ENCODE measurements at places on chromosomes 1 and 21. TPM values are rescaled to one million over a fixed set of nuclear protein-coding genes. Genes with fewer than 3 reads are reported as not detected.

- peaks cover 7% of the 10 kb centered on the region for H3K36me3 ChIP-seq
- H3K27me3 ChIP-seq = no peaks in the 10 kb centered on the region
- peak overlapping the region; percentile 86 for H3K4me3 ChIP-seq
- peak overlapping the region; percentile 41 for H3K27ac ChIP-seq
- peak; percentile 42 for DNase-seq
Observed at GRCh38 chr1:27726173-27727044, 648 bp downstream of the FAM76A start.

GRCh38 chr21:45598666-45599065, 44.9 kb upstream of the PCBP3 start:
- no peak overlapping the region for H3K27ac ChIP-seq
- H3K36me3 ChIP-seq = no peaks in the 10 kb centered on the region
- H3K27me3 ChIP-seq = no peaks in the 10 kb centered on the region
- H3K4me3 ChIP-seq = no peak overlapping the region

The MTARC2 gene
- total RNA-seq = not detected

The C1orf185 gene
- not detected for total RNA-seq

GRCh38 chr21:43280949-43281633, 112.3 kb downstream of the CRYAA start:
- no peak for DNase-seq
- H3K27ac ChIP-seq = no peak overlapping the region
- no peak overlapping the region for H3K4me3 ChIP-seq
- no peaks in the 10 kb centered on the region for H3K36me3 ChIP-seq
- peaks cover 2% of the 10 kb centered on the region for H3K27me3 ChIP-seq
- H3K4me1 ChIP-seq = no peaks in the 10 kb centered on the region

GRCh38 chr1:66090859-66091457, 298.3 kb downstream of the PDE4B start:
- H3K4me3 ChIP-seq = no peak overlapping the region
- H3K27ac ChIP-seq = no peak overlapping the region
- peaks cover 3% of the 10 kb centered on the region for H3K4me1 ChIP-seq
- no peaks in the 10 kb centered on the region for H3K27me3 ChIP-seq
- H3K36me3 ChIP-seq = no peaks in the 10 kb centered on the region

GRCh38 chr21:16125274-16125673, 395.5 kb downstream of the USP25 start:
- no peaks in the 10 kb centered on the region for H3K4me1 ChIP-seq
- no peak overlapping the region for H3K4me3 ChIP-seq
- no peaks in the 10 kb centered on the region for H3K36me3 ChIP-seq
- no peak overlapping the region for H3K27ac ChIP-seq
- no peak for DNase-seq

The MCM3AP gene
- 89.8 TPM for total RNA-seq

- no peak overlapping the region for H3K27ac ChIP-seq
- DNase-seq = no peak
- no peaks in the 10 kb centered on the region for H3K36me3 ChIP-seq
- no peak overlapping the region for H3K4me3 ChIP-seq
- no peaks in the 10 kb centered on the region for H3K27me3 ChIP-seq
Observed at GRCh38 chr21:45067462-45068285, 6.7 kb upstream of the ADARB1 start.

- no peaks in the 10 kb centered on the region for H3K27me3 ChIP-seq
- H3K4me1 ChIP-seq = no peaks in the 10 kb centered on the region
- H3K36me3 ChIP-seq = no peaks in the 10 kb centered on the region
Observed at GRCh38 chr1:219559899-219560298, 53.0 kb downstream of the ZC3H11B start.

The TFF2 gene
- not detected for total RNA-seq

The PLXNA2 gene
- 0.35 TPM for total RNA-seq

The RGL1 gene
- 2.6 TPM for total RNA-seq

The OR2L2 gene
- not detected for total RNA-seq

- no peaks in the 10 kb centered on the region for H3K36me3 ChIP-seq
- DNase-seq = no peak
- H3K27ac ChIP-seq = no peak overlapping the region
Observed at GRCh38 chr1:94607398-94607797, 65.8 kb upstream of the F3 start.

The KCNK1 gene
- total RNA-seq = 0.44 TPM

DNA sequence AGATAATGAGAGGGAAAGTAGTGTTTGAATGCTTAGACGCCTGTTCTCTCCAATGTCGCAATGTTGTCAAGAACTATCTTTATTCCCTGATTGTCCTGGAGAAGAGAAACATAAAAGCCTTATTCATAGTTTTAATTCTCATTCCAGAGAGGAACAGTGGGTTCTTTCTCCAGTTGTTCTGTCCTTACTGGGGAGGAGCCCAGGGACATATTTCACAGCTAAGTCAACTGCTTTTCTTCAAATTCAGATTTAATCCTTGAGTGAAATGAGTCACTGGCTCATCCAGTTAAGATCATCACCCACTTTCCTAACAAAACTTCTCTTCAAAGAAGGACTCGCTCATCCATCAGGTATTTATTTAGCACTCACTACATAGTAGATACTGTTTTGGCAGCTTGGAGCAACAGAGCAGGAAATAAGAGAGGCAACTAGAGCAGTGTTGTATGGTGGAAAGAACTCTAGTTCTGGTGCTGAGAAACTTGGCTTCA, 365.7 kb upstream of the USP24 start:
- H3K27me3 ChIP-seq = peaks cover 3% of the 10 kb centered on the region
- no peak overlapping the region for H3K27ac ChIP-seq
- H3K36me3 ChIP-seq = no peaks in the 10 kb centered on the region
- no peak for DNase-seq
- no peak overlapping the region for H3K4me3 ChIP-seq
- H3K4me1 ChIP-seq = no peaks in the 10 kb centered on the region

- no peak overlapping the region for H3K4me3 ChIP-seq
- H3K4me1 ChIP-seq = no peaks in the 10 kb centered on the region
- DNase-seq = no peak
- no peaks in the 10 kb centered on the region for H3K27me3 ChIP-seq
- no peaks in the 10 kb centered on the region for H3K36me3 ChIP-seq
Observed at GRCh38 chr1:63903947-63904610, 130.3 kb downstream of the ROR1 start.

The SMPDL3B gene
- 0.52 TPM for total RNA-seq

The DIO1 gene
- total RNA-seq = not detected

- H3K36me3 ChIP-seq = no peaks in the 10 kb centered on the region
- no peak overlapping the region for H3K27ac ChIP-seq
- no peaks in the 10 kb centered on the region for H3K27me3 ChIP-seq
- no peak for DNase-seq
- H3K4me1 ChIP-seq = peaks cover 2% of the 10 kb centered on the region
- no peak overlapping the region for H3K4me3 ChIP-seq
Observed at GRCh38 chr1:28109639-28110038, 21.2 kb upstream of the EYA3 start.

GRCh38 chr1:231860221-231861088, 233.9 kb downstream of the DISC1 start:
- H3K27ac ChIP-seq = no peak overlapping the region
- no peaks in the 10 kb centered on the region for H3K27me3 ChIP-seq
- no peaks in the 10 kb centered on the region for H3K36me3 ChIP-seq

Data from activated naive CD4-positive, alpha-beta T cell treated with anti-CD3 and anti-CD28 coated beads for 36 hours (primary cell).